Thoracic aorta (tissue), 2 donors: ENCODE measurements at places on chromosomes 7 and 10. TPM values are rescaled to one million over a fixed set of nuclear protein-coding genes. Genes with fewer than 3 reads are reported as not detected.

DNA sequence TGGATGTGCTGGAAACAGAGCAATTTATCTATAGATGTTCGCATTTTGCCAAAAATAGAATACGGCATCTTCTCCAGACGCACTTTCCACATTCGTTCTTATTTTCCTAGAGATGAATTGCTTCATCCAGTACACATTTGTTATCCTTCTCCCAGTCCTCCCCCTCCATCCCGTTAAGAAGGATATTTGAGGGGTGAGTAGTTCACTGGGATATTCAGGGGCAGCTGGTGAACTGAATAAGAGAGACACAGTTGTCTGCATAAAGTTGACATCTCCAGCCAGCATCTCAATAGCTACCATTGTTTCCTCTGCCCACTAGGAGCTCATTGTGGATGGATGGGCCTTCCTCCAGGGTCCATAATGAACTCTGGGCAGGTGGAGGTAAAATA lies 456.8 kb upstream of the NRP1 start:
- no peak for DNase-seq

Gene SEC61G
- 376 TPM for total RNA-seq

GRCh38 chr10:77299320-77299719 lies 338.3 kb downstream of the KCNMA1 start:
- no peak for DNase-seq

Gene INSIG1
- 42.9 TPM for total RNA-seq

- DNase-seq, result no peak
These were observed 41.5 kb upstream of the EBLN1 start for GRCh38 chr10:22259280-22259679.

Gene CACNB2
- total RNA-seq, result 4.5 TPM

DNA sequence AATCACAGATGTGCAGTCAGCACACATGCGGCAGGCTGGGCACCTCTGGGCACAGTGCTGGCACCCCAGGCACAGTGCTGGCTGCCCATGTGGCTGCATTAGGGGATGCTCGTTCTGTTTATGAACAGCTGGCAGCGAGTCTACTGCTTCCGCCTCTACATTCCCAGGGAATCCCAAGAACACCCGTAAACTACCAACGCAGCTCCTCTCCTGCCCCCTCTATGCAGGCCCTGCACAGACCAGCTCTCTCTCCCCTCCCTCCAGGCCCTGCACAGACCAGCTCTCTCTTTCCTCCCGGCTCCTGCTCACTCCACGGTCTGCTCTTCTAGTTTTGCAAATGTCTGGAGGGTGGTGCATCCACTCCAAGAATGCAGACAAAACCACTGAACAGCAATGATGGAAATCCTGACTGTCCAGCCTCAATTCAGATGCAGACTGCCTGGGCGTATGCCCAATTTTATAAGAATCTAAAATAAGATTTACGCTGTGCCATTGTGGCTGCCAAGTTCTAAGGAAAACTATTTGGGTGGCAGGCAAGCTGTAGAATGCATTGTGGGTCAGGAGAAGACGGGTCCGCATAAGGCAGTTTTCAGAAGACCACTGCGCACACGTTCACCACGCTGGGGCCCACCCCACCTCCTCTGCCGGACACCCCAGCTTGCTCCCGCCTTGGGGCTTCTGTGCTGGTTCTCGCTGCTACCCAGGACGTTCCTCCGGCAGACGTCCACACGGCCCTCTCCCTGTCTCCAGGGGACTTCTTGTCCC lies 234.6 kb downstream of the ZMYND11 start:
- no peak for DNase-seq

Gene EFCAB10
- not detected for total RNA-seq

GRCh38 chr10:110392868-110393740 lies 88.4 kb upstream of the SMNDC1 start:
- no peak for DNase-seq

GRCh38 chr10:64303566-64303965 lies 782.4 kb downstream of the REEP3 start:
- DNase-seq, result no peak

Gene BET1
- 8.3 TPM for total RNA-seq

Gene GRM8
- not detected for total RNA-seq

Gene STMP1
- total RNA-seq, result 48.5 TPM
